CD4-positive, alpha-beta T cell treated with Interleukin-12 subunit alpha and Interleukin-12 subunit beta, for 1 hour (primary cell): ENCODE measurements at places on chromosomes 13 and 19.

DNA sequence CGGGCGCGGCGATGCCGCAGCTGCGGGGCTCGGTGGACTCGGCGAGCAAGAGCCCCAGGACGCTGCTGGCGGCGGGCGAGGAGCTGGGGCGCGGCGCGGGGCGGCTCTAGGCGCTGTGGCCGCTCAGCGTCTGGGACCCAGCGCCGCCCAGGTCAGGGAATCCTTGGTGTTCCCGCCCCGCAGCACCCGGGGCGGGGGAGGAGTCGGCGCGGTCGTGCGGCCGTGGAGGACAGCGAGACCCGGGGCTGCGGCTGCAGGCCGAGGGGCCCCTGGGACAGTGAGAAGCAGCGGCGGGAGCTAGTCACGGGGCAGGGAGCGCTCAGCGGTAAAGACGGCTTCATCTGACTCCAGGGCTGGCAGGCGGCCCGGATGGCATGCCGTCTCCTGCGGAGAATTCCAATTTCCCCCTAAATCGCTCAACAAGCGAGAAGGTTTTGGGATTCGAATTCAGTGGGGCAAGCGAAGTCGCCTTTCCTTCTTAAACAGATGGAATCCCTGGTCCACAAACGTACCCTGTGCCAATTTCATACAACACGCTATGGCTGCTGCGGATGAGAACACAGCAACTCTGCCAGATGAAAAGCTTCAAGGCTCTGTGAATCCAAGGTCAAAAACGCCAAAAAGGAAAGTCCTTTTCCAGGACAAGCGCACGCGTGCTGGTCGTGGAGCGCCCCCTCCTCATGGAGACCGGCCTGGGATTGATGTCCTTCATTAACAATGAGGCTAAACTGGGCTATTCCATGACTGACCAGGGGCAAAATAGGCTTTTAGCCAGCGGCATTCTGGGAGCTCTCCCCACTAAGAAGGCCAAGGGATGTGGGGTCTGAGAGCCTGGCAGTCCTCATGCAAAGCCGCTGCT, 4.2 kb upstream of the ZSCAN4 start:
- peak; percentile 1 for DNase-seq

- DNase-seq = no peak
Observed at GRCh38 chr19:45767410-45767880, 1.6 kb downstream of the SIX5 start.

DNA sequence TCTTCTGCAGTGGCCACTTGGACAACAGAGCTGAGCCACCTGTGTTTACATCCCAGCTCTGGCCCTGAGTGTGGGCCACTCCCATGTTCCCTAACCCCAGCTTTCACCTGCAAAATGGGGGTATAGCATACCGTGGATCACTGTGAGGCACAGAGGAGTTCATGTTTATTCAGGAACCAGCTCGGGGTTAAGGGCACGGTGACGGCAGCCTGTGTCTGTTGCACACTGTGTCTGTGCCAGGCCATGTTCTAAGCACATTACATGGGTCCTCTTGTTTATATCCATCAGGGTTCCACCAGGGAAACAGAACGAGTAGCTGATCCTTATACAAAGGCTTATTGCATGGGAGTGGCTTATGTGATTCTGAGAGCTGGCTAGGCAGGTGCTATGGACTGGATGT, 14.0 kb upstream of the IGLON5 start:
- no peak for DNase-seq

DNA sequence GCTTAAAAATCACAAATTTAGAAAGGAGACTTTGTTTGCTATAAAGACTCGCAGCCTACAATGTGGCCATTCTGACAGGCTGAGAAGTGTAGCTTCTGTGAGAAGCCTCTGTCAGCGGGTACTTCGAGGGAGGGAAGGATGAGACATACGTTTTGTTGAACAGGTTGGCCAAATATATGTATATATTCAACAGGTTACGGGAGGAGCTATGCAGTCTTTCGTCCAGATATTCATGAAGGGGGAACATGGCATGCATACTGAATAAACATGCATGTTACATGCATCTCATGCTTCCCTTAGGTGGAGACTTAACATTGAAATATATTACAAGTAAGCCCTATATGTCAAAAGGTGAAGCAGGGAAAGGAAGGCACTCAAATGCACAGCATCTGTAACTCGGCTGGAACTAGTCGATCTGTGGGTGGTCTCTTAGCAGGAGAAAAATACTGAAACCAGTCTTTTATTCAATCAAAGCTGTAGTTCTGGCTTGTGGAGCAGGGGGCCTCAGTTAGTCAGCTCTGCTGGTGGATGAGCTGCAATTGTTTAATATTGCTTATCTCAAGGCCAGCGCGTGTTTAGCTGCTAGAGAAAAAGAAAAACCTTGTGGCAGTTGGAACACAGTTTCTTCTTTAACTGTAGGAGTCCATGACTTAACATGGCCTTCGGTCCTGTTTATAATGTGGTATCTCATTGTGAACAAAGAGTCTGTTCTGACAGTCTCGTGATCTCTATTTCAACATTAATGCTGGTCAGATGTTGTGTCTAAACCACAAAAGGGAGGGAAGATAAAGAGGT, 94.3 kb downstream of the FAM216B start:
- no peak for DNase-seq

DNA sequence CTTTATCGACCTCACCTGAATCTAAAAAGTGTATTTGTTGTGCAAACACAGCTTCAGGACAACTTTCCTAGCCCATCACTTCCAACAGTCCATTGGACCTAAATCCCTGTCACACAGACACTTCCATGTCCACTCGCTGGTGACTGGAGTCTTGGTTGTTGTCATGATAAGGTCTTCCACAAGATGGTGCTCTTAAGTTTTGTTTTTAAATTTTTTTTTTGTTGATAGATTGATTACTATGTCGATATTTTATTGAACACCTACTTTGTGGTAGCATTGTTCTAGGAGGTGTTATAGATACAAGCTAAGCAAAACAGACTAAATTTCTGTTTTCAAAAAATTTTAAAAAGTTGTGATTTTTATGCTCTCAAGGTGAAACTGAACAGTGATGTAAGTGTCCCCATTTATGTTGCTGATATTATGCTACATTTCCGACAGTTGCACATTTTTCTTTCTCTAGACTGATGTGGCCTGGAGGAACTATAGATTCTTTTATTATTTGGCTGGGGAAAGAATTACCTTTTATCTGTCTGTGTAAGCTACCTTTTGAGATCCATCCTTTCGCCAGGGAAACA, 8.1 kb upstream of the ERICH6B start:
- DNase-seq = peak; percentile 10

GRCh38 chr13:112859817-112860190, 109.2 kb upstream of the MCF2L start:
- no peak for DNase-seq

DNA sequence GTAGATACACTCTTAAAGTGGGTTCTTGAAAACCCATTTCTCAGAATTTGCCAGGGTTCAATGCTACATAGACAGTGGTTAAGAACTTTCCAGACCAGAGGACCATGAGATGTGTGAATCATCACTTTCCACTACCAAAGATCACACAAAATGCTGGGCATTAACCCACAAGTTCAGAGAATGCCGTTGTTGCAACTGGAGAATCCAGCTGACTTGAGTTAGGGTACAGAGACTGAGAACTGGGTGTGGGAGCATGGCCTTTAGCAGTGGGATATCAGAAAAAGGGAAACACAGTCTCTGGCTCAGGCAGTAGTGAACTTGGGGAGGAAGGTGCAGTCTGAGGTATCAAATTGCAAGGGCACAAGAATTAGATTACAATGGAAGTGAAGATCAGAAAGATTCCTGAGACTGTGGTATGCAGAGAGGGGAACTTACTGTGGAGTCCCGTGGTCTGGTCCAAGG, 51.5 kb upstream of the WDFY2 start:
- DNase-seq = no peak

DNA sequence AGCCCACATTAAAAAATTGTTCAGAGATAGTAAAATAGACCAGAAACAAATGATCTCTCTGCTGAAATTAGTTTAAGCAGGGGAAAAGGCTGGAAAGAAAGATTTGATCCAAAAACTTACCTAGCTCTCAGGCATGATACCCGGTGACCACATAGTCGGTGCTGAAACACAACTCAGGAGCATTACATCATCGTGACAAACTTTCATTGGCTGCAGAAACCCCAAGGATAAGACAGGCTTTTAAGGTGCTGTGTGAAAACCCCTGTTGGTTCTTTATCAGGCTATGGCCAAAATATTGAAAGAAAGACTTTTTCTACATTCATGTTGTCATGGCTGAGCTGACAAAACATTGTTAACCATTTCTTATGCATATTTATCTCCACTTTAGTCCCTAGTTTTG, 171.7 kb upstream of the KLF12 start:
- no peak for DNase-seq

- no peak for DNase-seq
Observed at GRCh38 chr19:19026299-19026971, 6.9 kb downstream of the SUGP2 start.

- DNase-seq = no peak
Observed at GRCh38 chr13:103157434-103158145, 91.4 kb upstream of the SLC10A2 start.

DNA sequence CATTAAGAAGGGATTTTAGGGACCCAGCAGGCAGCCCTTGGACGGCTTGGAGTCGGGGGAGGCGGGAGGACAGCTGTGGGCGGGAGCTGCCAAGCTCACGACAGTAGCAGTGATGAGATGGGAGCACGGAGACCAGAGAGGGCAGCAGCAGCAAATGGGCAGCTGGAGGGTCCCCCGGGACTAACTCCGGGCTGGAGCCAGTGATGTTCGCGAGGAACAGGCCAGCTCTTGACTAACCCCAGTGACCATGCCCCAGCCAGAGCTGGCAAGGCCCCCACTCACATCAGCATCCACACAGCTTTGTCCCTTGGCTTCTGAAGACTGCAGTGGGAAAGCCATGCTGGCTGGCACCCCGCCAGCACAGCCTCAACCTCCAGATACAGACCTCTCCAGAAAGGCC, 81.9 kb downstream of the RAB20 start:
- no peak for DNase-seq

DNA sequence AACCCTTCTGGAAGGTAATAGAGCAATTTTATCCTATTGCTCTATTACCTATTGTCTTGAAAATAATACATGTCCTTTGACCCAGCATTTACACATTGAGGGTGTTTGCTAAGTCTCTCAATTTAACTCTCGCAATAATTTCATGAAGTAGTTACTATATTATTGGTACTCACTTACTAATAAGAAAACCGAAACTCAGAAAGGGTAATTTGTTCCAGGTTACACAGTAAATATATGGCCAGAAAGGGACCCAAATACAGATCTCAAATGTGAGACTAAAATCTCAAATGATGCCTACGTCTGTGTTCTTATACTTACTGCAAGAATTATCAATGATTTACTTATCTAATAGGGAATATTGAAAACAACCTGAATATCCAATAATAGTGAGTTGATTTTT, 29.7 kb upstream of the FAM216B start:
- no peak for DNase-seq

- no peak for DNase-seq
Observed at GRCh38 chr13:46553521-46553885, 533 bp downstream of the LRCH1 start.

DNA sequence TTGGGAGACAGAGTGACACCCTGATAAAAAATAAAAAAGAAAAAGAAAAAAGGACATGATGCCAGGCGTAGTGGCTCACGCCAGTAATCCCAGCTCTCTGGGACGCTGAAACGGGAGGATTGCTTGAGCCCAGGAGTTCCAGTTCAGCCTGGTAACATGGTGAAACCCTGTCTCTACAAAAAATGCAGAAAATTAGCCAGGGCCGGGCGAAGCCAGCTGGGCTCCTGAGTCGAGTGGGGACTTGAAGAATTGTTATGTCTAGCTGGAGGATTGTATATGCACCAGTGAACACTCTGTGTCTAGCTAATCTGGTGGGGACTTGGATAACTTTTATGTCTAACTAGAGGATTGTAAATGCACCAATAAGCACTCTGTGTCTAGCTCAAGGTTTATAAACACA, 32.3 kb downstream of the TMPRSS9 start:
- DNase-seq = no peak

DNA sequence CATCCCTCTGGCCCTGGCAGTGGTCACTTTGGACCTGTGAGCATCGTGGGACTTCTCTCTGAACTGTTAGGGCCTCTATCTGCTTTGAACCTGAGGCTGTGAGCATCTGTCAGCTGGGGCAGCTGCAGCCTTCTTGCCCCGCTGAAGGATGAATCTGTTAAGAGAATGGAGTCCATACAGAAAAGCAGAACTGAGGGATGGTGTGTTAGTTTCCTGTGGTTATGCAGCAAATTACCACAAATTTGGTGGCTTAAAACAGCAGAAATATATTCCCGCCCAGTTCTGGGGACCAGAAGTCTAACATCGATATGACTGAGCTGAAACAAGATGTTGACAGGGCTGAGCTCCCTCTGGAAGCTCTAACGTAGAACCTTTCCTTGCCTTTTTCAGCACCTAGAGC, 1.6 kb upstream of the ZNF497 start:
- no peak for DNase-seq

DNA sequence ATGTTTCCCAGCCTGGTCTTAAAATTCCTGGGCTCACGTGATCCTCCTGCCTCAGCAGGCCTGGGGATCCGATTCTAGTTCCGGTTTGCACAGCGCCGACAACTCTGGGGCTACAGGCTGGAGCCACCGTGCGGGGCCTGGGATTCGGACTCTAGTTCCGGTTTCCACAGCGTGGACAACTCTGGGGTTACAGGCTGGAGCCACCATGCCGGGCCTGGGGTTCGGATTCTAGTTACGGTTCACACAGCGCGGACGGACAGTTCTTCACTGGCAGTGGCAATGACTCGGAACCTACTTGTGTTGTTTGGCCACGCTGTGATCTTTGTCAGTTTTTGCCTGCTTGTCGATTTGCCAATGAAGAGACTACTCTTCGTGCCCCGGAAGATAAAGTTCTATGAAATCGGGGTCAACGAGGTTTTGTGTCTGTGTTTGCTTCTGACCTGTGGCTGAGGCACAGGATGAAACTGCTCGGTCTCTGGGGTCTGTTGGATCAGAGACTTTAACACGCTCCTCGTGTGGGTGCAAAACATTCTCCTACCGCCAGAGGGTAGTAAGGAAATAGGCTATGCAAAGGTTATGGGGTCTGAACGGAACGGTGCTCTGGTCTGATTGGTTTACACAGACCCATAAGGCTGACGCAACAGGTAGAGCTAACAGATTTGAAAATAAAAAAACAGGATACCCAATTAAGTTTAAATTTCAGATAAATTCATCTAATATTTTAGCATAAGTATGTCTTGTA, 12.1 kb upstream of the ZSCAN1 start:
- peak; percentile 58 for DNase-seq
